HT-29 (cell line): ENCODE measurements at places on chromosomes 2 and 18. TPM values are rescaled to one million over a fixed set of nuclear protein-coding genes. Genes with fewer than 3 reads are reported as not detected.

DNA sequence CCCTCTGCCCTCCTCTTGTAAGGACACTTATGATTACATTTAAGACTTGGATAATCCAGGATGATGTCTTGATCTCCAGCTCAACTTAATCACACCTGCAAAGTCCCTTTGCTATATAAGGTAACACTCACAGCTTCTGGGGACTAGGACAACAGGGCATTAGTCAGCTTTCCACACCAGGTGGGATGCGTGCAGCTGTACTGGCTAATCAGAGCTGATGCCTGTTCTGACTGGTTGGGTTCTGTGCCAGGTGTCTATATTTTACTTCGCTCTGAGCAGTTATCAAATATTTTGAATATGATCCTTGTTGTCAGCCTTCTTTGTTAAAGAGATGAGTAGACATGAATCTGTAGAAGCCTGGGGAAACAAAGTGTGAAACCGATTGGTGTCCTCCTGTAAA is 115.5 kb upstream of the ATP8B1 start:
- no peak for DNase-seq

- no peak for DNase-seq
These were observed 32.2 kb downstream of the KCTD18 start for GRCh38 chr2:200477667-200478131.

GRCh38 chr18:70366174-70366573 is 77.3 kb downstream of the SOCS6 start:
- DNase-seq = no peak

The GPR35 gene
- total RNA-seq = 176 and 180 TPM in 2 replicates

The PROKR1 gene
- not detected in 2 replicates for total RNA-seq
